Left renal pelvis (tissue), 4 donors: ENCODE measurements at places on chromosomes 2 and 18.

DNA sequence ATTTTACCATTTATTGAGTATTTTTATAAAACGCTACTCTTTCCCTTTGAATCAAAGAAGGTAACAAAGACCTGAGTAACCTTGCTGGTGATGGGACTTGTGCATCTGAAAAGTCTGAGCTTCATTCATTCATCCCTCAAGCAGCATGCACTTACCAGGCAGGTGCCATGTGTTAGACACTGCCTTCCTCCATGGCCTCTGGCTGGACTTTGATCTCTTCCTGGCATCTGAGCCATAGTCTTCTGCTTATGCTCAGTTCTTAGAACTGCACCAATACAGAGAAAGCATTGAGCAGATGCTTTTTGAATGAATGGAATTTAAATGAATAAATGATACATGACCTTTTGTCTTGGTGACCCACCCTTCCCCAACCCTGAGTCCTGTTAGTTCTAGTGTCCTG is 251.4 kb upstream of the COPS8 start:
- DNase-seq, result no peak

GRCh38 chr2:174893018-174893417 is 112.2 kb downstream of the CHN1 start:
- no peak for DNase-seq

DNA sequence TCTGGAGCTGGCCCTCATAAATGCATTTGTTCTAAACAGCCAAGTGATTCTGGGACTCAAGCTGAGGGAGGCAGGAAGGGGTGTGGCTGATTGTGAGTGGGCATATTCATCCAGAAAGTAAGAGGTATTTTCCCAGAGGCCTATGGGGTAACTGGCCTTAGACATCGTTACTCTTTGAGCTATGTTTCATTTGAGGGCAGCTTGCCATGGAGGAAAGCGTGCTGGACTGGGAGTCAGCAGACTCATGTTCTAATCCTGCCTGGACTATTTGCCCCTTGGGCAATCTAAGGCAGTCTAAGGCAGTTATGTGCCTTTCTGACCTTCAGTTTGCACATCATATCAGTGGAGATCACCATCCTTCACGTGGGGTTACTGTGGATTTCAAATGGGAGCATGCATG is 93.5 kb upstream of the SLC14A2 start:
- DNase-seq, result no peak

DNA sequence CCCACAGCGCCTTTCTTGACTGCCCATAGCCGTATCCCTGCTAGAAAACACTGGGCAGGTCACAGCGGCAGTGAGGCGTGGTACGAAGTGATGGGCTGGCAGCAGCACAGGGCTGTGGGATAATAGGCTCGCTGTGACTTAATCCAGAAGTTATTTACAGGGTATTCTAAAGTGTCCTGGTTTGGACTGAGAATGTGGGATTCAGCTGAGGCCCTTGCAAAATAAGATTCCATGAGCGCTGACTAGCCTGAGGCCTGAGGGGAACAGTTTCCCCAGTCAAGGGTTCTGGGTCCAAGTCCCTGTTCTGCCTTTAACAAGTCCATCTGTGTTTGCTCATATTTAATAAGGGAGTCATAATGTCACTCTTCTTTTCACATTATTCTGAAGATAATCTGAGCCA is 34.6 kb downstream of the SETBP1 start:
- DNase-seq, result no peak

DNA sequence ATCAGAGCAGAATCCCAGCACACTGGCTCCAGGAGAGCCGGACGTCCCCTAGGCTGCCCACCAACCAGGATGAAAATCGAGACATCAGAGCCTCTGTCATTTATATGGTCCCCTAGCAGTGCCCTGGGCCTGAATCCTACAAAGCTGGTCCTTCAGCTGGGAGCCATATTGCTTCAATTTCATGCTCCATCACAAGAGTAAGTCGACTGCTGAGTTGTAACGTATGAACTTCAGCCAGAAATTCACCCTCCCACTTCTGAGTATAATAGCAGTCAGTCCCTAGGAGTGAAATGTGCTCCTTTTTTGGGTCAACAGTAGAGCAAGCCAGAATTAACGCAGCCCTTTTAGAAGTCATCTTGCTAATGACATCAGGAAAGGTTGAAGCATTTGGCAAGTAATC is 126.4 kb downstream of the CCBE1 start:
- no peak for DNase-seq

DNA sequence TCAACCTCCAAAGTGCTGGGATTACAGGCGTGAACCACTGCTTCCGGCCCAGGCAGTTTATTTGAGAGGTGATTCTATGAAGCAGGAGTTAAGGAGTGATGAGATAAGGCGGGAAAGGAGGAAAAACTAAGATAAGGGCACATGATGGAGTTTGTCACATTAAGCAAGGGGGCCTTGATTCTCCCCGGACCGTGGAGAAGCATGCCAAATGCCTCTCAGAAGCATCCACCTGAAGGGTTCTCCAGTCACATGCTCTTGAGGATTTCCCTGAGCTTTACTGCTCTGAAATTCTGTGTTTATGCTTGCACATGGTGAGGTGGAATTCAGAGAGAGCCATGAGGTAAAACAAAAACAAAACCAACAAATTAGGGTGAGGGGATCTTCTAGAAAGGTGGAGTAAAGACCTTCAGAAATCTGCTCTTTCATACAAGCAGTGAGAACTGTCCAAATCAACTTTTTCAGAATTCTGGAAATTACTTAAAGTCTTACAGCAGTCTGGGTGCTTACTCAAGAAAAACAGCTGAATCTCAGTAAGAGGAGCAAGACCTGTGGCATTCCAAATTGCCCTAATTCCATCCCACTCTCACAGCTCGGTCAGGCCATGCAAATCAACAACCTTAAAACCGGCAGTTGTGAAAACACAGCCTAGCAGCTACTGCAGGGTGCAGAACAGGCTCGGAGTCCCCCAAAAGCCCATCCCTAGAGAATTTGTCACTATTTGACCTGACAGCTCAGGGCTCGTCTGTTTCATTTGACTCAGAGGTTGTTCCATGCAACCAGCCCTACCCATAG is 69.1 kb upstream of the CTLA4 start:
- no peak for DNase-seq

- no peak for DNase-seq
Observed at GRCh38 chr2:193690572-193690971, 1495.8 kb upstream of the TMEFF2 start.

DNA sequence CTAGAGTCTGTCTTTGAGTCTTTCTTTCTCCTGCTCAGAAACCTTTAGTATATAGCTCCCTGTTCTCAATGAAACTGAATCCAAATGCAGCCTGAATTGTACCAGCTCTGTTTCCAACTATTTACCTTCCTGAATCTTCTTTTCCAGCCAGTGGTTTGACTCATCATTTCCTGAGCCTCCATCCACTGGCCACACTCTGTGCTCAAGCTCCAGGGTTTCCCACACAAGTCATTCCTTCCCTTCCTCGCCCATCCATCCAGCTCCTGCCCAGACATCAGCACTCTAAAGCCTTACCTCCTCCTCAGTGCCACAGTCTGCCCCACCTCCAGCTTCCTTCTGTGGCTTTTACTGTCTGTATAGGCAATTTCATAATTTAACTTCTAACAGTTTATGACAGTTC is 233.6 kb upstream of the RASGRP3 start:
- DNase-seq, result no peak

DNA sequence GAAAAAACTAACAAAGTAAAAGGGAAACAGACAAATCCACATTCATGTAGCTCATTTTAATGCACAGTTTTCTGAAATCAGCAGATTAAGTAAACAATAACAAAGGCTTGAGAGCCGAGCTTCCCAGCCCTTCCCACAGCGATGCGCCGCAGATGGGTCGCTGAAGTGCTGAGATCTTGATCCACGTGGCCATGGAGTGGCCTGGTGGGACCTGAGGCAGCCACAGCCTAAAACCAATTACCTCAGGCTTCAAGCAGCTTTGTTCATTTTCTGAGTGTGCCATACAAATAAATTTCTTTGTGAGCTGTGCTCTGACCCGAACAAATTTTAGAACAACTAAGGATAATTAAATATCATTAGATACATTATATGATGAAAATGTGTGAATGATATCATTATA is 25.6 kb upstream of the CYRIA start:
- DNase-seq, result no peak

DNA sequence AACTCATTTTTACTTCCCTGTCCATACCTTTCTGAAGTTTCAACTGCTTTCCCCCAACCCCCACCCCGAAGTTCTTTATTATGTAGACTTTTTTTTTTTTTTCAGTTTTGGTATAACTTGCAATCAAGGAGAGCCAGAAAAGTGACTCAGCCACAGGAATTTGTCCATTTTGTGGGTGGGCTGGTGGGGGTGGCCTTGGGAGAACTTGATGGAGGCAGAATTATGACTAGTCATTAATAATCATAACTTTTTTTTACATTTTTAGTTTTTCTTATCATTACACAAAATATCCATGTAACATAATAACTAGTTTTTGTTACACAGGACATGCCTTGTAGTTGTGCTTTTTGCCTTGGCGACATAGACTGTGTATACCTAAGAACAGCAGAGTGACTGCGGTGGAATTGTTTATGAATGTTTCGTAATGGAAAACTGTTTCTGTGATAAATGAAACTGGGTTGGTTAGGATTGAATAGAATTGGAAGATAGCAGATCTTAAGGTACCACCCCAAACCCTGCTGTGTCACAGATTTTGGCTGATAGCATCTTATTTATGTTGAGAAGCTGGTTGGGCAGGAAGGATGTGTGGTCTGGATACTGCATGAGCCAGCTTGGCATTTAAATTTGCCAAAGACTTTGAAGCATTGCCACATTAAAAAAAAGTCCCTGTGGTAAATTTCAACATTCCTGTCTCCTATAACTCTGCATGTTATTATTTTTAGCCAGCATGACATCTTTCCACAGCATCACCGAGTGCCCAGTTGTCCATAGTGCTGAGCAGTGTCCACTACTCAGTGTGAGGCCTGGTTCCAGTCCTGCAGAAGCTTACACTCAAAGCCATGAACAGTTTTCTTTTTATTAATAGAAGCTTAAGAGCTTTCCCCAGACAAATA is 30.7 kb downstream of the LYPD6B start:
- no peak for DNase-seq

GRCh38 chr2:221350616-221351015 is 221.5 kb downstream of the EPHA4 start:
- no peak for DNase-seq

DNA sequence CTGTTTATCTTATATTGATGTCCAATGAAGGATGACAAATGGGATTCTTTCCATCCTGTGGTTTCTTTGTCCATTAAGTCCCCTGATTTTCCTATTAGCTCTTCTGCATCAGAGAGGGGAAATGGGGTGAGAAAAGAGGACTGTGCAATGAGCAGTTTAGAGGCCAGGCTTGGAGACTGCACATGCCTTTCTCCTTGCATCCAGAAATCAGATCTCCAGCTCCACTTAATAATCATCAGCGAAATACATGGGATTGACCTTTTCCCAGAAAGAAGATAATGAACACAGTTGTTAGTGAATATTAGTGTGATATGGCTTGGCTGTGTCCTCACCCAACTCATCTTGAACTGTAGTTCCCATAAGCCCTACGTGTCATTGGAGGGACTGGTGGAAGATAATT is 697.4 kb downstream of the CBLN2 start:
- no peak for DNase-seq

DNA sequence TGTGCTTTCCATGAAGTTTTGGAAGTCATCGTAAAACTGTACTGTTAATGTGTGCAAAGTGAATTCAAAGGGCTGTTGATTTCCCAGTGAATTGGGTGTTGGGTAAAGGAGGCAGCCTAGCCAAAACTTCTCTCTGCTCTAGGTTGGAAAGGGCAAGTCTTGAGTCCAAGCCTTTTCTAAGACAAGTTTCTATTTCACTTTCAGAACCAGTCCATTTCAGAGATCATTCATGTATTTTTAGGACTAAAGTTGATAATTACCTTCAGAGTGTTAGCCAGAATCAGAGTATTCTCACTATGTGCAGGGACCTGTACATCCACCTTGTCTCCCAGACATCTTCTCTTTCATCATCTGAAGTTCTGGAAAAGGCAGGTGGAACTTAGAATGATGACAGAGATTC is 636.1 kb upstream of the KLHL29 start:
- DNase-seq, result no peak

GRCh38 chr2:3513026-3513810 is 6.1 kb downstream of the ADI1 start:
- DNase-seq, result no peak

DNA sequence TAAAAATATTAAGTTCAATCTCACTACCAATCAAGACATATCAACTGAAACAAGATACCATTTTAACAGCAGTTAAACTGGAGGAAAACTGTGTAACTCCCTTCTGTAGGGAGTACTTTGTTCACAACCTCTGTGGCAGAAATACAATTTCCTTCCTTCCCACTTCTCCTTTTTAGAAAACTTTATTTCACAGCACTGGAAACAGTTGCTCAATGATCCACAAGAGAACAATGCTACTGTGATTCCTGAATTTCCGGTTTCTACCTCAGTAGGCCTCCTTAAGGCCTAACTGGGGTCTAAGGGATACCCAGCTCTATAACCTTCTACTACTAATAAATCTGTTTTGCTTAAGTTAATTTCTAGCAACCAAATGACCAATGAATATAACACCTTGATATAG is 14.1 kb downstream of the TLK1 start:
- no peak for DNase-seq
